ENCODE measurements at places on chromosomes 2 and 18.

GRCh38 chr2:34949316-34949715 is 1350.2 kb upstream of the FAM98A start:
- DNase-seq: no peak

GRCh38 chr18:33483908-33484307 is 43.4 kb upstream of the CCDC178 start:
- no peak for DNase-seq

DNA sequence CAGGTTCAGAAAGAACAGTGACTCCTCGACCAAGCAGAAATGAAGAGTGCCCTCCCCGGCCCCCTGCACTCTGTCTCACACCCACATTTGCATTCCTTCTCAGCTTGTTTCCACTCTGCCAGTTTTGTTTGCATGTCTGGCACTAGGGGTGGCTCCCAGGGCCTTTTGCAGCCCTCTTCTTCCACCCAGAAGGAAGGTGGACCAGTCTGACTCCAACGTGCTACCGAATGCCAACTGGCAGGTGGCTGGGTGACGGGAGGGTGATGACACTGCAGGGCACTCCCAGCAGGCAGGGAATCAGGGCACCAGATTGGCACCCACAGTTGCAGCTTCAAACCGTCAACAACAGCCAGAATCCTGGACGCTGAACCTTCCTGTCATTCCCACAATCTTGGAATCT is 371.1 kb downstream of the TXNL1 start:
- DNase-seq: peak; percentile 22

- DNase-seq: no peak
These were observed 53.9 kb downstream of the SH3BP4 start for GRCh38 chr2:235005603-235006259.

GRCh38 chr2:231181860-231182512 is 16.4 kb upstream of the ARMC9 start:
- DNase-seq: peak; percentile 39

DNA sequence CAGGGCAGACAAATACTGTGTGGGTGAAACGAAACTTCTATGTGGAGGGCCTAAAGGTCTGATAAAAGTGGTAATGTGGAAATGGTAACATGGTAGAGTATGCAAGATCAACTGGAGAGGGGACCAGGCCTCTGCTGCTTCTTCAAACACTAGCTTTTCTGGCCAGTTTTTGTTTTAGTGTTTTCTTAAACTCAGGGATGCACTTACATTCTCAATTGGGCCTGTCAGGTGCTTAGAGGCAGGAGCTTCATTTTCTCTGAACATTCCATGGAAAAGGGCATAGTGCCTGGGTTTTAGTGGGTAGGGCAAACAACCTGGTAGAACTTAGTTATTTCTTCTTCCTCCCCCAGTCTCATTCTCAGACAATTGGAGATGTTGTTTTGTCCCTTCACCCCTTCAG is 10.5 kb upstream of the ST3GAL5 start:
- DNase-seq: no peak

DNA sequence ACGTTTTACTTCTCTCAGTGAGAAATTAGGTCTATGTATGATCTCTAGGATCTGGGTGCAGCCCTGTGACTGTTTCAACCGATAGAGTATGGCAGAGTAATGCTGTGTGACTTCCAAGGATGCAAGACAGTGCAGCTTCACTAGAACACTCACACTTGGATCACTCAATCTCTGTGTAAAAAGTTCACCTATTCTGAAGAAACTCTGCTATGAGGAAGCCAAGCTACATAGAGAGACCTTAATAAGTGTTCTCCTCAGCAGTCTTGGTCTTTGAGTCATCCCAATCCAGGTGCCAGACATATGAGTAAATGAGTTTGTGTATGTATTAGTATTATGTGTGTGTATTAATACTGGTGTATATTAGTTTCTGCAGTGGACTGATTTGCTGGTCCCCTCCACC is 335.0 kb downstream of the NR4A2 start:
- DNase-seq: no peak

All from activated B cell treated with CpG ODN at 0.5 μM for 24 hours (primary cell).